Peyer's patch (tissue), 4 donors: ENCODE measurements at places on chromosomes 5 and 9.
A peak's percentile ranks its signal among the peaks of the same experiment; 100 is the strongest.

DNA sequence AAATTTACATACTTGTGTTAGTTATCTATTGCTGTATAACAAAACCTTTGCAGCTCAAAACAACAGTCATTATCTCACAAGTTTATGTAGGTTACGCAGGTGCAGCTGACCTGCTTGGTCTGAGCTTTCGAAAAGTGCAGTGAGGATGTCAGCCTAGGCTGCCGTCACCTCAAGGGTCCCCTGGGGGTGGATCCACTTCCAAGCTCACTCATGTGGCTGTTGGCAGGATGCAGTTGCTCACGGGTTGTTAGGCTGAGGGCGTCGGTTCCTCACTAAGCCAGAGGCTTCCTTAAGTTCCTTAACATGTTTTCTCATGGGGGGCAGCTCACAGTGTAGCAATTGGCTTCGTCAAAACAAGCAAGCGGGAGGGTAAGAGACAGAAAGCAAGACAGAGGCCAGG is 139.8 kb downstream of the DOCK8 start:
- DNase-seq, result no peak

DNA sequence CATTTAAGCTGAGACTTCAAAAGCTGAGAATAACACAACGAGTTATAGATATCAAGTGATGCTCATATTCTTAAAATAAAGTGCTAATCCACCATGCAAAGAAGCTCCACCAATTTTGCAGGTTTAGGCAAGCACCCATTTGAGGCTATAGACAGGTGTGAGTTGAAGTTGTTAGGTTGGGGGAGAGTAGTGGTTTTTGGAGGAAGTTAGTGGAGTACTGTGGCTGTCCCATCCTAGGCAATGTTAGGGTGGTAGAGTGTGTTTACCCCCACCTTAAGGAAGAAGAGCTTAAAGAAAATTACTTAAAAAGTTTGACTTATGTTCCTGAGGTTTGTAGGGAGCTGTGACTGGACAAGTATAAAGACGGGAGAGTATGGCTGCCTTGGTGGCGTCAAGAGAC is 98.9 kb upstream of the MAN2A1 start:
- DNase-seq, result no peak

DNA sequence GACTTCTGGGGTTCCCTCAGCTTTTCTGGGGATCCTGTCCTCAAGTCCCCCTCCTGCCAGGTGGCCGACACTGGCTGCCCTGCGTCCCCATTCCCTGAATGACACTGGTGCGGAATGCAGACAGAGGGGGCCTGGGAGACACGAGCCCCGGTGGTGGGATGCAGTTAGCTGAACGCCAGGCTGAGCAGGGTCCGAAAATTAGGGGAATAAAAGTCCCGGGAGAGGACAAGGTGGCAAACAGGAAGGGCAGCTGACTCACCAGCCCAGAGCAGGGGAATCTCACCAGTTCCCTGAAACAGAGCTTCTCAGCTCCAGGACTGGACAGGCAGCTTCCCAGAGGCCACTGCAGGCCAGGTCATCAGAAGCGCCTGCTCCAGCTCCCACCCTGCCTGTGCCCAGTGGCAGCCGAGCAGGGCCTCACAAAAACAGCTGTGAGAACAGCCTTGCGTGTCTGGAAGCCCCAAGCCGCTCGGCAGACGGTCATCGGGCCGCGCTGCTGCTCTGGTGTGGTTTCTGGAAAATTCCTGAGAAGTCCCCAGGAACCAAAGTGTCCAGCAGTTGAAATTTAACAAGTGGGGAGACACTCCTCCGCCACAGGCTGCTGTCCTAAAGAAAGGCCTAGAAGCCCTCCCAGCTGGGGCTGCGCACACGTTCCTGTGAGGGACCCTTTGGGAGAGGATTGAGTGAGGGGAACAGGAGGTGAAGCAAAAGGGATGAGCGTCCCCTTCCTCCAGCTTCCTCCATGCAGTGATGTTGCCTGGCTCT is 47.6 kb upstream of the EXOC3 start:
- DNase-seq, result peak; percentile 13

- DNase-seq, result no peak
Measured at GRCh38 chr5:95956021-95956899, 5.4 kb downstream of the ELL2 start.

GRCh38 chr5:89147031-89147430 is 264.0 kb upstream of the MEF2C start:
- DNase-seq, result no peak
